Naive thymus-derived CD4-positive, alpha-beta T cell (primary cell): ENCODE measurements at places on chromosomes 2 and 18.

DNA sequence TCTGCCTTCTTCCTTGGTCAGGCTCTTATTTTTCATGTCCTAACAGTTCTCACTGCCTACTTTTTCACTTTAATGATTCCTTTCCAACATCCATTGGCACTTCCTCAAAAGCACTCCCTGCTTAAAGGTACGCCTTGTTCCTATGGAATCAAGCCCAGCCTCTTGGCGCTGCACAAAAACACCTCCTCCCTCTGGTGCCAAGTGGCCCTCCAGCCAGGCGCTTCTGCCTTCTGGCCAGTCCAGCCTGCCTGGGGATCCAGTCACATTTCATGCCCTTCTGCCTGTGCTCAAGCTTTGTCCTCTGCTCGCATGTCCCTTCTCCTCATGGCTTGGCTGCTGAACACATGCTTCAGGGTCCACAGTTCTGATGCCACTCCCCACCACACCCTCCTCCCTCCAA lies 6.3 kb downstream of the TPRKB start:
- DNase-seq = no peak

DNA sequence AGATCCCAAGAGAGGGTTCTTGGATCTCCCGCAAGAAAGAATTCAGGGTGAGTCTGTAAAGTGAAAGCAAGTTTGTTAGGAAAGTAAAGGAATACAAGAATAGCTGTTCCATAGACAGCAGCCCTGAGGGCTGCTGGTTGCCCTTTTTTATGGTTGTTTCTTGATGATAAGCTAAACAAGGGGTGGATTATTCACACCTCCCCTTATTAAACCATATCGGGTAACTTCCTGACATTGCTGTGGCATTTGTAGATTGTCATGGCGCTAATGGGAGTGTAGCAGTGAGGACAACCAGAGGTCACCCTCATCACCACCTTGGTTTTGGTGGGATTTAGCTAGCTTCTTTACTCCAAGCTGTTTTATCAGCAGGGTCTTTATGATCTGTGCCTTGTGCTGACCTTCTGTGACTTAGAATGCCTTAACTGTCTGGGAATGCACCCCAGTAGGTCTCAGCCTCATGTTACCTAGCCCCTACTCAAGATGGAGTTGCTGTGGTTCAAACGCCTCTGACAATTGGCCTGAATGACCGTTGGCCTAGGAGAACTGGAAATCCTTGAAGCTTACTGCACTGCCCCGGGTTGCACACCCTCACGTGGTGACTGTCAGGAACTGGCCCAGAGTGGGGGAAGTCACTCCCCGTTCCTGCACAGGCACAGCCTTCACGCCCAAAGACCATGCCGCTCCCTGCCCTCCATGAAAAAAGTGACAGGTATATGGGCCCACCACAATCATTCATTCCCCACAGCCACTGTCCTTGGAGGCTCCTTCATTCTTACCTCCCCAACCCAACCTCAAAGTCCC lies 136.9 kb downstream of the SEPTIN10 start:
- no peak for DNase-seq

GRCh38 chr18:867257-867656 lies 37.4 kb upstream of the ADCYAP1 start:
- no peak for DNase-seq

- no peak for DNase-seq
Observed at GRCh38 chr2:172588931-172589330, 33.0 kb downstream of the PDK1 start.

- no peak for DNase-seq
Observed at GRCh38 chr18:78724214-78724914, 255.3 kb upstream of the SALL3 start.

DNA sequence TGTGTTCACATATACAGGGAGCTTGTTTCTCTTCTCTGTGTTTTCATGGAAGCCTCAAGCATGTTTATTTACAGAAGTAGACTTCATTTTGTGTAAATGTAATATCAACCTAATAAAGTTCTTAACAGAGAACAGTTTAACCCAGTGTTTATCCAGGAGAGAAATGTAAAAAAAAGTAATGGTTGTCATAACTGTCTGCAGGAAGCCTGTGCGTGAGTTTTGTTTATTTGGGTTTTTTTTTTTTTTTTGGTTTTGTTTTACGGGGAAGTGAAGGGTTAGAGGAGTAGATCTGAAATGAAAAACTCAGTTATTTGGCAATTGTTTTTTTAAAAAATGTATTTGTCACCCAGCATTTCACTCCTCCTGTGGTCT lies 124.7 kb downstream of the RAPGEF4 start:
- DNase-seq = no peak

DNA sequence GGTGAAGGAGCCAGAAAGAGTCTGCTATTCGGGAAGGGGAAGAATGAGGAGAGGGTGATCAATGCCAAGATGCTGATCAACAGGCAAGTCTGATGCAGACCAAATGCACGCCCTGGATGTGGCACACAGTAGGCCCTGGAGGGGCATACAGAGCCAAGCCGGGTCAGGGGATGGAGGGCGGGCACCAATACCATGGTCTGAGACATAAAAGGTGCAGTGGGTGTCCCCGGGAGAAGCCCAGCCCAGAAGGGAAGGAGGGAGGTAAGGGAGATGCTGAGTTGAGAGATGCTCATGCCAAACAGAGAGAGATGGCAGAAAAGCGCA lies 66.6 kb upstream of the ID2 start:
- no peak for DNase-seq

GRCh38 chr2:71609958-71610357 lies 156.6 kb downstream of the DYSF start:
- DNase-seq = no peak

DNA sequence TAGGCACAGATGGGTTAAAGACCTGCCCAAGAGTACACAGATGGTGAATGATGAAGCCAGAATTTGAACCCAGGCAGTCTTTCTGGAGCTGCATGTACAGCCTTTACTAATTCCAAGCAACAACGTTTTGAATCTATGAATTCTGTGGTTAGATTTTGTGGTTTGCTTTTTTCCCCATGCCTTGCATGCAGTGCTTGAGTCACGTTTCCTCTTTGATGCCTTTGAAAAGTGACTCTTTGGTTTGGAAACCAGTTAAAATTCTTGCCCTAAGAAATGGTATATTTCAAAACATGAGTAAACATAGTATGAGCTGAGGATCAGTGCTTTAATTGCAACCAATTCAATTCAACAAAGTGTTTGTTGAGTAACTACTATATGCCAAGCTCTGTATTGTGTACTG lies 48.2 kb upstream of the PPM1B start:
- DNase-seq = peak; percentile 82

DNA sequence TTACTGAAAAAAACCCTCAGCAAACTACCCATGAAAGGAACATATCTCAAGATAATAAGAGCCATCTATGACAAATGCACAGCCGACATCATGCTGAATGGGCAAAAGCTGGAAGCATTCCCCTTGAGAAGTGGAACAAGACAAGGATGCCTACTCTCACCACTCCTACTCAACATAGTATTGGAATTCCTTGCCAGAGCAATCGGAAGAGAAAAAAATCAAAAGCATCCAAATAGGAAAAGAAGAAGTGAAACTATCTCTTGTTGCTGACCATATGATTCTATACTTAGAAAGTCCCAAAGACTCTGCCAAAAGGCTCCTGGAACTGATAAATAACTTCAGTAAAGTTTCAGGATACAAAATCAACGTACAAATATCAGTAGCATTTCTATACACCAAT lies 40.6 kb upstream of the MSTN start:
- DNase-seq = no peak

DNA sequence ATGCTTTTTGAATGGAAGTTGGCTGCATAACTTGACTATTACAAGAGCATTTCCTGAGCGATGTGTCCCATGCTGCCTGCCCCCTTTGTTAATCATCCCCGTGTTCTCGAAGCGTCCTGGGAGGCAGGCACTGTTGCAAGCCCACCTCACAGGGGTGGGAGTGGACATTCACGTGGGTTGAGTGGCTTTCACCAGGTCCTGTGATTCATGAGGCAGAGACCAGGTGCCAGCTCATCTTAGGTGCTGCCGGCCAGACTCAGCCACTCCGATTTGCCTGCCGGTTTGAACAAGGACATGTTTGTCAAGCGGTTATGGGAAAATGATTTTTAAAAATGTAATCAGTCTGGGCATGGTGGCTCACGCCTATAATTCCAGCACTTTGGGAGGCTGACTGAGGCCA lies 112.5 kb downstream of the ZNF532 start:
- DNase-seq = no peak

GRCh38 chr2:179861416-179862067 lies at the start of gene ZNF385B:
ZNF385B (minus strand) TSS chr2:179861612.
- DNase-seq = no peak

DNA sequence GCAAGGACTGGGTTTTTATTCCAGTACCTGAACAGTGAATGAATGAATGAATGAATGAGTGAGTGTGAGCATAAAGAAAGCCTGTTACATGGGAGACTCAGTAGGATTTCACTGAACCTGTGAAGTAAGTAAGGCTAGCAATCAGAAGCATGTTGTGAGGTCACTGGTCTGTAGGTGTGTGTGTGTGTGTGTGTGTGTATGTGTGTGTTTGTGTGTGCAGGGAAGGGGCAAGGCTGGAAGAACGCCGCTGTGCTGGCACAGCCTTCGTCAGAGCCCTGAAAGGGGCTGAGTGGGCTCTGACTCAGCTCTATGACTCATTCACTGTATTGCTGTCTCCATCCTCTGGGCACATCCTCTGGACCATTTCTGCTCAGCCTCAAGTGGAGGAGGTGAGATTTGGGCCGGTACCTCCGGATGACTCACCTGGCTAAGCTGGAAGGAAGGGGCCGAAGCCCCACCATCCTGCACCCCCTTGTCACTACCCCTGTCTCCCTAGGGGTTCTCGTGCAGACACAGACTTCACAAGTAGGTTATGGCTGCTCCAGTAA lies 51.4 kb upstream of the MRPL33 start:
- DNase-seq = no peak

- DNase-seq = peak; percentile 48
Observed at GRCh38 chr2:206693399-206694137, 24.6 kb downstream of the DYTN start.

DNA sequence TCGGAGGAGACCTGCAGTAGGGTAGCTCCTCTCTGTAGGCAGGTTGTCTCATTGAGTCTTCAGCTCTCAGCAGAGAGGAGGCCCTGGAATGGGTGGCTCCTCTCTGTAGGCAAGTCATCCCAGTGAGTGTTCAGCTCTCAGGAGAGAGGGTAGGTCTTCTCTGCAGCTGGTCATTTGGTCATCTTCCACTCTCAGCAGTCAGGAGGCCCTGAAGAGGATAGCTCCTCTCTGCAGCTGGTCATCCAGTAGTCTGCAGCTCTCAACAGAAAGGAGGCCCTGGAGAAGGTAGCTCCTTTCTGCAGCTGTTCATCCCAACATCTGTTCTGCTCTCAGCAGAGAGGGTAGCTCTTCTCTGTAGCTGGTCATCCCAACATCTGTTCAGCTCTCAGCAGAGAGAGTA lies 26.0 kb upstream of the RUFY4 start:
- DNase-seq = no peak

- no peak for DNase-seq
Observed at GRCh38 chr2:18980104-18980785, 378.2 kb downstream of the OSR1 start.

DNA sequence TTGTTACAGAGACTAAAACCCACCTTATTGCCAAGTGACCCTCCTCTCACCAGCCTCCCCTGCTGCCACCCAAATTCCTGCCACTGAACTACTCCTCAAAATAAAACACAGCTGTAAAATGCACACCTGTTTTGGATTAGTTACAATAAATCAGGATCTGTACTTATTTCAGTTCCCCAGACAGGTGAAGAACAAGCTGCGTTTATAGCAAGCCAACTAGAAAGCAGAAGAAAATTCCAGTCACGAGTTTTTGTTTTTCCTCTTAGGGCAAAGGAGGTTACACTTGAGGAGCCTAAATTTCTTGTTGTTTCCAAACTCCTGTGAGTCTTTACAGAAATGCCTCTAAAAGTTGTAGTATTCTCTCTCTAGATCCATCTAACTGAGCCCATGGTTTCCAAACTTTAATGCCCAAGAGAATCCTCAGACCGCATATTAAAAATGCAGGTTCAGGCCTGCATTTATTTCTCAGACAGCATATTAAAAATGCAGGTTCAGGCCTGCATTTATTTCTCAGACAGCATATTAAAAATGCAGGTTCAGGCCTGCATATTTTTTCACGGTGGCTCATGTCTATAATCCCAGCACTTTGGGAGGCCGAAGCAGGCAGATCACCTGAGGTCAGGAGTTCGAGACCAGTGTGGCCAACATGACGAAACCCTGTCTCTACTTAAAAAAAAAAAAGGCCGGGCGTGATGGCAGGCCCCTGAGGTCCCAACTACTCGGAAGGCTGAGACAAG lies 62.2 kb downstream of the ALPK2 start:
- DNase-seq = no peak

DNA sequence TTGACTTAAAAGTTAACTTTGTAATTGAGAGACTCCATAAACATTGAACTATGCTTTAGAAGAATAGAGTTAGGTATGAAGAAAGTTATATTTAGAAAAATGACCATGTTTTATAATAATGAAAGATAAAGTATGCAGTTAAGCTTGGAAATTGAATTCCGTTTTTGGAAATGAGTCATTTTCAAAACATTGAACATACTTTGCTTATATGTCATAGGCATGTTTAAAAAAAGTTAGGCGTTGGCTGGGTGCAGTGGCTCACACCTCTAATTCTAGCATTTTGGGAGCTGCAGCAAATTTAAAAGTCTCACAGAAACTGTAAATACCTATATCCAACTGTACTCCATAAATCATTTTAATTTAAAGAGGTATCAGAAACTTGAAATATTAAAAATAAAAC lies 607.4 kb downstream of the CBLN2 start:
- DNase-seq = no peak

DNA sequence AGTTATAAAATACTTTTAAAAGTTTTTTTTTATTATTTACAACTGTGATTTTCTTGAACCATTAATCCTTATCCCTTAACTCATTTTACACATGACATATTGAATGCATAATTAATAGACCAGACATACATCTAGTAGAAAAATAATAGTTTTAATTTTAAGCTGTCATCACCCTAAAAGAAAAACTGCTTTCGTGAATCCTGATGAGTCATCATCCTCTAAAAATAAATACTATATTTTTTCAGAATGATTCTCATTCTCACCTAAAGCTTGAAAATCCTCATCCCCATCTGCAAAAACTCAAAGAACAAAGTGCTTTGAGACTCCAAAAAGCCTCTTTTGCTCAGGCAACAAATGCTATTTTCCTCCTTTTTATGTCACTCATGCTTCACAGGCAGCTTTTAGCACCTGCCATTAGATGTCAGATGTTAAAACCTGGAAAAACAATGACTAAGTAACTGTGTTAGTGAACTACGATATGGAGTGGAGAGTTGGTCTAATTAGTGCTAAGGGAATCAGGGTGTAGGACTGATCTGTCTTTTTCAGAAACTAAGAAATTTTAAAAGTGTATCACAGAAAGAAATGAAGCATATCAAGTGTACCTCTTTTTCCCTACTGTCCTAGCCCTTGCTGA lies 297.6 kb downstream of the TMX3 start:
- no peak for DNase-seq

DNA sequence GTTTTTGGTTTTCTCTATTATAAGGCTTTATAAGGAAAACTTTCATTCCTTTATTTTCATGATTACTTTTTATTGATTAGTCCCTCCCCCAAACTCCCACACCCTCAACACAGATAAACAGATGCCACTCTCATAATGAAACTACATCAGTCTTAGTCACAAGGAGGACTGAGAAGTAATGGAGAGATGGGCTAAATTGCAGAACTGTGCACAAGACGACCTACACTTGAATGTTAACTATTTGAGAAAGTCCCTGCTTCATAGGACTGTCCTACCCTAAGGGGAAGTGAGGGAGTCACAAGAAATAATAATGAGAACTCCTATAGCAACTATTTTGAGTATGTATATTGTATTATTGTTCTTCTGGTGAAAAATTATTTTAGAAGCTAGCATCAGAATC lies 360.8 kb downstream of the RBM43 start:
- no peak for DNase-seq

GRCh38 chr18:26448714-26449159 lies 99.6 kb downstream of the KCTD1 start:
- DNase-seq = no peak

GRCh38 chr2:133061874-133062593 lies 392.0 kb upstream of the LYPD1 start:
- no peak for DNase-seq
